ENCODE measurements at places on chromosomes 12 and 14.

DNA sequence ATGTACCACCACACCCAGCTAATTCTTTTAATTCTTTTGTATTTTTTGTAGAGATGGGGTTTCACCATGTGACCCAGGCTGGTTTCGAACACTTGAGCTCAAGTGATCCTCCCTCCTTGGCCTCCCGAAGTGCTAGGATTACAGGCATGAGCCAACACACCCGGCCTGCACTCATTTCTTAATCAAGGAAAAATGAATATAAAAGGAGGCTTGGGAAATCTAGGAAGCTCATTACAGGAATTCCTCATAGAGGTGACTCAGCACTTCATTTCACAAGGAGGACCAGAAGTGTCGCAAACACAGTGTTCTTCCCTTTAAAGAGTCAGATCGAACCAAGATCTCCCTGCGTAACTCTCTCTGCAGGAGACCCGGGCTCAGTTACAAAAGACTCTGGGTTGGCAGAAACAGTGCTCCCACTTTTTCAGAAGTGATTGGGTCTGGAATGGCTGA, 30.3 kb downstream of the NFKBIA start:
- peak; percentile 66 for DNase-seq

DNA sequence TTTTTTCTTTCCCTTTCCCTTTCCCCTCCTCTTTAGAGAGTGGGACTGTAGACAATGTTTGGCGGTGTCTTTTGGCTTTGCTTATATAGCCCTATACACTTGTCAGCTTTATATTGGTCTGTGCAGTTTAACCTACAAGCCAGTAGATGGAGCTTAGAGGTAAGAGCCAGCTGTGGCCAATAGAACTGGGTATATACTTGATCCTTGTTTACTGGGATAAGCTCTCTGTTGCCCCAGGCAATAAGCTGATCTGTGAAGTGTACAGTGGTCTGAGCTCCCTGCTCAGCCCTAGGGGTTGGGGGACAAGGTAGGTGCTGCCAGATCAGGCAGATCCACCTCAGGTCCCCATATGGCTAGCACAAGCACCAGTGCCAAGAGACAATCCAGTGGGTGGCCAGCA, 434.1 kb downstream of the NOVA1 start:
- no peak for DNase-seq

DNA sequence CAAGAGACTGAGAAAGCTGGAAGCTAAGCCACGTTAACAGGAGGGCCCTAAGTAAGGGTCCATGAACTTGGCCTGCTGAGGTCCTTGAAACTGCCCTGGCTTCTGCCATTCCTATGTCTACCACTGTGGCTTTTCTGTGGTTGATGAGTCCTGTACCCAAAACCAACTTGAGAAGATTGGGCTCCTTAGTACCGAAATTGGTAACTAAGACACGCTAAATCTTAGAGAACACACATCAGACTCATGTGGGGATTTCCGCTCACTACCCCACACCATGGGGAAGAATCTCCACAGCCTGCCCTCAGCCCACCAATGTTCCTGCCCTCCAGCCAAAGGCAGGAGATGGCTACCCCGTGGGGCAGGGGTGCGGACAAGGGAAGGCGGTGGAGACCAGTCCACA, 232.9 kb downstream of the SPTSSA start:
- no peak for DNase-seq

DNA sequence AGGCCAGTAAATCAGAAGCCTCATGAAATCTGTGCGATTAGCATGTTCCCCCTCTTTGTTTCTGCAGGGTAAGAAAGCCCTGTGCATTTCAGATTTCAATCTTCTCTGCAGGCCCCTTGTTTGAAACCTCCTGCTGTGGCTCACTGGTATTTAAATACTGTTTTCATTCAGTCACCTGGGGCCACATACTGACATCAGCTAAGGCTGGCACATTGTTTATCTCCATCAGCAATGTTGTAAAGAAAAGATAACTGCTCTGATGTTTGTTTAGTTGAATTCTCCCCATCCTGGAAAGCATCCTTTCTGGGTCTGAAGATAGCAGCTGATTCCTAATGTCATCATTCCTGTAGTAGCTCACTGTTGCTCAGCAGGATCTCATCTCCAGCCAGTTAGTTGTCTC, 554.9 kb downstream of the NRXN3 start:
- DNase-seq, result no peak

DNA sequence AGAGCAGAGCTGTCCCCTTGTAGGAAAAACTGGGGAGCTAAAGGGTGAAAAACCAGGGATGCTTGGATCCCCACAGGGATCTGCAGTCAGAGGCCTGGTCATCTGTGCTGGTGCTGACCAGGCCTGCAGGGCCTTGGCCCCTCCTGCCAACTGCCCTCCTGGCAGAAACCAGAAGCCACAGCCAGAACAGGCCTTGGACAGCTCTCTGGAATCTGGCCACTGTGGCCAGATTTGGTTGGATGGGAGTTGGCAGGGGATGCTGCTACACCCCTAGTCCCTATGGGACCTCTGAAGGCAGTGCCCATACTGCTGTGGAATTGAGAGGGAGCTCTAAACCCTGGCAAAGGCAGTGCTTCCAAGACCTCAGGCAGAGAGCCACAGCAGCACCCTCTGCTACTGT, 9.2 kb upstream of the GPX2 start:
- no peak for DNase-seq

DNA sequence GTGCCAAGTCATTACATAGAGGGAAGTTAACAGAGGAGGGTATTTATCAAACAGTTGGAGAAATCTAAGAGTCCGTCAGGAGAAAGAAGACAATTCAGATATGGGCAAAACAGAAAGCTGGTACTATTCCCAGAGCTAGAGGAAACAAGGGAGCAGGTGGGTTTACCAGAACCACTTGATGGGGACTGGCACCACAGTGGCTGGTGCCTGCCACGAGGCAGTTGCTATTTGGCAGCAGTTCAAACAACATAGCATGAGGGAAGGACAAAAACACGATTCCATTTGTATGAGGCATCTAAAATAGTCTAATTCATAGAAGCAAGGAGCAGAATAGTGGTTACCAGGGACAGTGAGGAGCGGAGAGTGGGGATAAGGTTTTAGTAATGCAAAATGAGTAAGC, 24.6 kb upstream of the KLRD1 start:
- no peak for DNase-seq

DNA sequence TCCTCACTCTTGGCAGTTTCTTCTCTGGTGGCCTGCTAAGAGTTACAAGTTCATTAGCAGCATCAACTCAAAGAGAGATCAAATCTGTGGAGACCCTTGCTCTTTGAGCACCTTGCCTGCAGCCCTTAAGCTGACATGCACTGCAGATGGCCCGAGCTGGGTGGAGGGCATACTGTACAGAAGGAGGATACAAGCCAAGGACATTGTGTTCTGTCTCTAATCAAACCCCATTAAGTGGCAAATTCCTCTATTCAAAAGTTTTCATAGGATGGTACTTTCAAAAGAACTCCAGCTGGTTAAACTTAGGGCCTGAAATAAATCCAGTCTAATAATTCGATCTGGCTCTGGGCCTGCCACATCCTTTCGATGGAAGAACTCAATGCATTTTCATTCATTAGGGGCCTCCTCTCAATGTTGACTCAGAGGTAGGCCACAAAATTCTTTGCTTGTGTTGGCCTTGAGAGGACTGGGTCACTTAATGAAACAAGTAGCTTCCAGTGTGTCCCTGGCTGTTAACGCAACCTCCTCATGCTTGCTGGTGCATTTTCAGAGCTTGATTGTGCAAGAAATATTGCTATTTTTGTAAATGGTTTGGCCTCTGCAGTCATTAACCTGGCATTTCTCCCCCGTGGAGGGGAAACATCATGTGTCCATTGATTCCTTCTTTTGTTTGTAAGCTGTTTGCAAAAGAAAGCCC, 318.2 kb downstream of the NUAK1 start:
- DNase-seq, result peak; percentile 49

- DNase-seq, result no peak
These were observed 7.8 kb downstream of the PPTC7 start for GRCh38 chr12:110575326-110575725.

GRCh38 chr12:7229741-7230140, 40.3 kb downstream of the PEX5 start:
- DNase-seq, result no peak

DNA sequence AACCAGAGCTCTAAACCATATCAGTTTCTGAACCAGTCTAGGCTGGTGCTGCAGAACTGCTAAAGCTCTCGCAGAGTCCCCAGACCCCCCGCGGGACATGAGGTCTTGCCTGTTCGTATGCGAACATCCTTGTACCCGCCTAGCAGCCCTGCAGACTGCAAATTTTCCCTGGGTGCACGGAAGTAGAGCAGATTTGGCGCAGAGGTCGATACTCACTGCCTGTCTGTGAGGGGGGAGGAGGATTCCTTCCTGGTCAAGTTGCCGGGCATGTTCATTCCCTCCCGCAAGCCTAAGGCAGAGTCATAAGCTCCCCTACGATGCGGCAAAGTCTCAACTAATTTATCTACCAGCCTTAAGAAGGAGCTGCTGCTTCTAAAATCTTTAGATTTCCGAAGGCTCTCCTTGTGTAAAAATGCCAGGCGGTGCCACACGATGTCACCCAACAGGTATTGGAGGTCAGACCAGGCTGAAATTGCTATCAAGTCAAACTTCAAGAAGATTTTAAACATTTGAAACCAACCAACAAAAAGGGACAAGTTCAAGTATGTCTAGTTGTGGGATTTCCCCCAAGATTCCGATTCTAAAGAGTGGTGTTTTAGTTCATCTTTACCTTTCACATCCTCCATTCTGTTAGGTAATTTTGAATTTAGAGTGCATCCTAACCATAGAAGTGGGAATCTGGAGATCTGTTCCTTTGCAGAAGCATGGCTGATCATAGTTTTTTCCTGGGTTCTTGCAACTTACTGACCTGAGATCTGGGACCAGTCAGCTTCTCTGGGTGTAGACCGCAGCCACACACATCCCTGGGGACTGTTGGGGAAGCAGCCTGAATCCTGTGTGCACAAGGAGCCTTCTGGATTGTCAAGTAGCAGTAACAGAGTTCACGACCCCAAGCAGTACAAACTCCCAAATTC, 1.6 kb upstream of the PAX9 start:
- no peak for DNase-seq

Measured in ureter (tissue), 1 donor.